ENCODE measurements at places on chromosomes 2 and 18.

DNA sequence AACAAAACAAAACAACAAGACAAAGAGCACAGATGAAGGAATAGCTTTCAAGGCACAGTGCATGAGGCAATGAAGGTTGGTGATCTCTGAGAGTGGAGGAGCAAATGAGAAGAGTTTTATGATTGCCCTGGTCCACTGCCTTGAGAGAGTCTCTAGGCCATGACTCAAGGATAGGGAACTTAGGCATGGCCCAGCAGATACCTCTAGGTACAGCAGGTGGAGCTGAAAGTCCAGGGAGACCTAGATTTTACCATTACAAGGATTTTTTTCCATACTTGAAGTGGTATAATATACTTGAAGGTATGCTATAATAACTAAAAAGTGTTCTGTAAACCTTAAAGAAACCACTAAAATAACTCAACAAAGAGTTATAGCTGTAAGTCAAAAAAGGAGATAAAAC is 239.5 kb upstream of the KLHL29 start:
- no peak for DNase-seq

GRCh38 chr2:194319222-194319992 is 1337.6 kb upstream of the SLC39A10 start:
- no peak for DNase-seq

- no peak for DNase-seq
Measured at GRCh38 chr2:37551783-37552182, 119.7 kb downstream of the CDC42EP3 start.

GRCh38 chr2:132790207-132790785 is 120.3 kb upstream of the LYPD1 start:
- DNase-seq, result no peak

GRCh38 chr18:682833-683232 is 25.4 kb downstream of the TYMS start:
- no peak for DNase-seq
